ENCODE measurements at places on chromosomes 2 and 18. TPM values are rescaled to one million over a fixed set of nuclear protein-coding genes. Genes with fewer than 3 reads are reported as not detected.

DNA sequence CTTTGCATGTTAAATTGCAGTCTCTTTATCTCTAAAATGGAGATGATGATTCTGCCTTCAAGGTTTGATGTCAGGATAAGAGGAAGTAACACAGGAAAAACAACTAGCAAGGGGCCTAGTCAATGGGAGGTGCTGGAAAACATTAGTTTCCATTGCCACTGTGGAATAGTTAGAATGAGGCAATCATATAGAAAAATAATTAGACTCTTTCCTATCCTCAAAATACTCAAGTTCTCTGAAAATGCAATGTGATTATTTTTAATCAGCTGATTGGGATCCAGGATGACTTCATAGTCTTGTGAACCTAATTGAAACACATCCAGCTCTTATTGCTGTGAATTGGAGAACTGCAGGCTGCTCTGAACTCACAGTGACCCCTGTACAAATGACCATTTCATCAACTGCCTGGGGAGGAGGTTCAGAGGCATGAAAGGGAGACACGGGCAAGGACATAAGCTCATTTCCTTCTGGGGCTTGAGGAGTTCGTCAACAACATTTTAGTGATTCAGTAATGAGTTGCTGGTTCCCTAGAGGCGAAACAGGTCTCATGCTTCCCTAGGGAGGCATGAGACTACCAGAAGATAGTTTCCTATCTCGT, 422.5 kb downstream of the LPIN1 start:
- no peak for DNase-seq

DNA sequence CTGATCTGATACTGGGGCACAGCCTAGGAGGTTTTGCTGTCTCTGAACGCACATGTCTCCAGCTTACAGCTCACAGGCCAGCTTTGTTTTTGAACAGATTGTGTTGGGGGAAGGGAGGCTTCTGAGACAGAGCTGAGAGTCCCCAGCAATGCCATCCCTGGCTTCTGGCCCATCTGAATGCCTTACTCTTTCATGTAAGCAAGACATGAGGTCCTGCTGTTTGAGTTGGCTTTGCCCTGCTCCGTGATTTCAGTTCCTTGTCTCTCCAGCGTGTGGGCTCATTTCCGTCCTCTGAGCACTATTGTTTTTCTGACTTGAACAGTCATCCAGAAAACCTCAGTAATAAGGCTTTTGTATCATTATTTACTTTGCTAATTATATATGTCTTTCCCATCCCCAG, 194.9 kb upstream of the TNP1 start:
- no peak for DNase-seq

IHH gene
- 10.8 TPM for total RNA-seq

SLC40A1 gene
- total RNA-seq, result 23.0 TPM

DNA sequence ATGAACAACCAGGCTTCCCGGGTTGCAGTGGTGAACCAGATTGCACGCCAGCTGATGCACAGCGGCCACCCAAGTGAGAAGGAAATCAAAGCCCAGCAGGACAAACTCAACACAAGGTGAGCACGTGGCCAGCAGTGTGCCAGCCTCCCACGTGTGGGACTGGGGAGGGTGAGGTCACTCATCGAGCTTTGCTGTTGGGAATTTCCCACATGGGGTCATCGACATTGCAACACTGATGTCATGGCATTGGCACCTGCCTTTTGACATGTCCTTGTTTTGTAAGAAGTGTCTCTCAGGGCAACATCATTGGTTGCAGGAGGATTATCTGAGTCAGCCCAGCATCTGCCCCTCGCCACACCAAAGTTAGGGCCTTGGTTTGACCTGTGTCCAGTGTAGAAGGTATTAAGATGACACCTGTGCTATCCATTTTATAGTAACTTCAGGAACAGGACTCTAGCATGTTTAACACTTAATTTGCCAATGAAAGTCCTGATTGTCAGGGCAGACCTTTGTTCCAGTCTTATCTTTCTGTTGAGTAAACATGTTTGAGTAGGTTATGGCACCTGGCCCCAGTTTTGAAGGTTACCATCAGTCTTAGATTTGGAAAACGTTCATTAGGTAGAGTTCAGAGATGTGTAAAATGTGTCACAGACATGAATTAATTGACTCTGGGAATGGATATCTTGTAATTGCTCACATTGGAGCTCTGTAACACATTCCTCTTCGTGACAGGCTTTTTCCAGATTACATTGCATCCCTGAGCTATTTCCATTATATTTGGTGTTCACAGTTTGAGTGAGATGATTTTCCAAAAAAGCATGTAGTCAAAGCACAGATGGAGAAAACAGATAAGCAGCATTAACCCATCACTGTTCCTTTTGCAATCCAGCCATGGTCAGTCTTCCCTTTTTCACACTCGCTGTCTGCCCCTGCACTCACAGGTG, 93.3 kb upstream of the EML6 start:
- no peak for DNase-seq

- no peak for DNase-seq
These were observed 121.2 kb downstream of the LYPD6 start for GRCh38 chr2:149451417-149452165.

NPHP1 gene
- 2.9 TPM for total RNA-seq

DNA sequence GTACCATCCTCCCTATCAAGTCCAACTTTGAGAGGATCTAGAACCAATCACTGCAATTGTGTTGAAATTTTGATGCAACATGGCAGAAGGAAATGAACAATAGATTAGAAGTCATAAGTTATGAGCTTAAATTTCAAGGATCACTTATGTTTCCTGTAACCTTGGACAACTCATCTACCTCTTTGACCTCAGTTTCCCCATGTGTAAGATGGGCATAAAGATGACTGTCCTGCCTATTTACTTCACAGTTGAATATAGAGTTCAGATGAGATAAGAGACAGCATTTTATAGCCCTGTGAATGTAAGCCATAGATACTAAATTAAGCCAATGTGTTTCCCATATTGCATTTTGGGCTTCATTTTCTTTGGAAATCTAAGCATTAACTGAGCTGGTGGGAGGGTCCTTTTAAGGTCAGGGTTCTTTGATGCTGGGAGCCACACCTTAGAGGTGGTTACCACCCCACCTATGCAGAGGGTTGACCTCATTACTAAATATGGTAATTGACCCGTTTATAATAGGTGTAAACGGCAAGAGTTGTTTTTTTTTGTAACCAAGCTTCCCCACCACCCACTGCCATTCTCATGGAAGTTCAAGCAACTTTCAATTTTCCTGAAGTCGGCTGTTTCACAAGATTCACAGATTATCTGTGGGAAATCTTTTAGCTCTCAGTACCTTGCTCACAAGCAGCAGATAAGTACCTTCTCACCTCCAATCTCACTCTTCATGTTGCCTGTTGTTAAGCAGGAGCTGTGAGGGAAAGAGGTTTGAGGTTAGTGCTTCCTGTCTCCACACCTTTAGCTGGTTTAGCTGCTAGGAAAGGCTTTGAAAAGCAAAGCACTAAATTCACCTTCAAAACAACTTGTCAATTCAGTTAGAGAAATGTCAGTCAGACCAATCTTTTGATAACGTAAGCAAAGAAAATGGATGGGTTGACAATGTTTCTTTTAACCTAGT, 13.3 kb downstream of the CD28 start:
- no peak for DNase-seq

- DNase-seq, result peak; percentile 3
These were observed 147.7 kb upstream of the RAB12 start for GRCh38 chr18:8461544-8461943.

PAX8 gene
- 2.1 TPM for total RNA-seq

SIX3 gene
- 0.68 TPM for total RNA-seq

GRCh38 chr2:138897274-138897673, 117.1 kb upstream of the NXPH2 start:
- DNase-seq, result no peak

DNA sequence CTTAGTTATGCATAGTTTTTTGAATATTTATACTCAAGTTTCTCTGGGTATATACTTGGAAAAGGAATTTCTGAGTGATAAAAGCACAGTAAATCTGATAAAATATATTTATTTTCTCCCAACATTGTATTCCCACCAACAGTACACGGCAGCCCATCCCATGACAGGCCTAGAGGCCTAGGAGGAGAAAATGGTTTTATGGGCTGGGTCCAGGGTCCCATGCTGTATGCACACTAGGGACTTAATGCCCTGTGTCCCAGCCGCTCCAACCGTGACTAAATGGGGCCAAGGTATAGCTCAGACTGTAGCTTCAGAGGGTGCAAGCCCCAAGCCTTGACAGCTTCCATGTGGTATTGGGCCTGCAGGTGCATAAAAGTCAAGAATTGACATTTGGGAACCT, 1007.7 kb downstream of the DSC3 start:
- no peak for DNase-seq

EIF2B4 gene
- 43.9 TPM for total RNA-seq

GRCh38 chr2:113167115-113167932, 6.4 kb upstream of the PSD4 start:
- DNase-seq, result peak; percentile 62

GRCh38 chr2:235614900-235615712, 121.3 kb downstream of the AGAP1 start:
- no peak for DNase-seq

DNA sequence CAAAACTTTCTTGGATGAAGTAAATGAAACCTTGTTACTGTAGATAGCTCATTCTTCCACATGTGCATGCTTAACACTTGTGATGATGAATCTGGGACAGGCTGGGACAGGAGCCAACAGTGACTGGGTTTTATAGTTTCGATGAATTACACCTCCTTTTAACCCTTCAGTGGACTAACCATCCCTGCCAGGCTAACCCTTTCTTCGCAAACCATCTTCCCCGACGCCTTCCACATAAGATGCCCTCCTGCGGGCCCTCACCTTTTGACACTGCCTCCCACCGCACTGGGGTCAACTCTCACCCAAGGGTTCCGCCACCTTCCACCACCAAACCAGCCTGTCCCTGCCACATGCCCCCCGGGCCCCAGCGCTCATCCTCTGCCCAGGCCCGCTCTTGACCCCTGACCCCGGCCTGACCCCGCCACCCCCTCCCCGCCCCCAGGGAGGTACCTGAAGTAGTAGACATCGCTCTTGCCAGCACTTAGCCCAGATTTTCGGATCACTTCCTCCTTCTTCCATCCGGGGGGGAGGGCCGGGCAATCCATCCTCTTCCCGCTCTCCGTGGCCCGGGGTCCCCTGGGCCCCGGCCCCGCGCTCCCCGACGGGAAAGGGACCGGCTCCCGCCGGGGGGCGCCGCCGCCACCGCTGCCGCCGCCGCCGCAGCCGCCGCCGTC, 764 bp downstream of the MBD2 start:
- no peak for DNase-seq

CFAP65 gene
- total RNA-seq, result 2.1 TPM

DNA sequence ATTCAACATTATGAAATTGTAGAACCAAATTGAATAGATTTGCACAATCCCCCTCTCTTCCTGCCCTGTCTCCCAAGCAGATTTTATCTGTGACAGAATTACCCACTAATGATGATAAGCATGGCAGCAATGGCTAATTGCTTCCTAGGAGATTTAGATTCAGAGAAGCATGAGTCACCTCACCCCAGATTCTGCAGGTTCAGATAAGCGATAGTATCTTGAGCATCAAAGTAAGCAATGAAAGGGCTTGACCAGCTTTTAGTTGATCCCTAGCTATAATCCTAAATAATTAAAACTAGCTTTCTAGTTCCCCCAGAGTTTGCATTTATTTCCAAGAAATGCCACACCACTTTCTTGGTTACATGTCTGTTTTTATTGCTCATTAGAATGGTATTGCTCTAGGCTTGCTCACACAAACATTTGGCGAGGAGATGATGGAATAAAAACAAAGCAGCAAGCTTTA, 204.3 kb downstream of the GULP1 start:
- DNase-seq, result no peak

- no peak for DNase-seq
These were observed 161.7 kb upstream of the NABP1 start for GRCh38 chr2:191516260-191516659.

GRCh38 chr18:40672590-40672989, 1282.4 kb upstream of the PIK3C3 start:
- no peak for DNase-seq

DNA sequence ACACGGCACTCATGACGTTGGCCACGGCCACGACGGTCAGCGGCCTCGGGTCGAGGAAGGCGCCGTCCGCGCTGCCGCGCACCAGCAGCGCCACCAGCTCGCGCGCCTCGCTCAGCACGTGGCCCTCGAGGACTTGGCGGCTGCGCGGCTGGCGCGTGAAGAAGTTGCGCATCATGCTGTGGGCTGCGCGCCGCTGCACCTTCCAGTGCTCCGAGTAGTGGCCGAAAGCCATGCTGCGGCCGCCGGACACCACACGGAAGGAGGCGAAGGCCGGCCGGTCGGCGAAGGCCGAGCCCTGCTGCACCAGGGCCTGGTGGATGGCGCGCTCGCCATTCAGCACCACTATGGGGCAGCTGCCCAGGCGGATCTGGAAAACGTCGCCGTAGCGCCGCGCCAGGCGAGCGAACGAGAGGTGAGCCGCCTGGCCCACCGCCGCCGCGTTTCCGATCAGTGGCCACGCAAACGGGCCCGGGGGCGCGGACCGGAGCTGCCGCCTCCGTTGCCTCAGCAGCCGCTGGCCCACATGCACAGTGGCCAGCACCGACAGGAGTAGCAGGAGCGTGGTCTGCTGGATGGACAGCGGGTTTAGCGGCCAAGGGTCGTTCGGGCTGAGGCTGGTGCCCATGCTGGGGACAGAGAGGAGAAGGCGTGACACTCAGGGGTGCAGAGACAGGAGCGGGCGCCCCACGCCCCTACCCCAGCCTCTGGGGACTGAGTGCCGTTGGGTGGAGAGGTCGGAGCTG, 1.0 kb downstream of the CYP1B1 start:
- DNase-seq, result peak; percentile 76

DNA sequence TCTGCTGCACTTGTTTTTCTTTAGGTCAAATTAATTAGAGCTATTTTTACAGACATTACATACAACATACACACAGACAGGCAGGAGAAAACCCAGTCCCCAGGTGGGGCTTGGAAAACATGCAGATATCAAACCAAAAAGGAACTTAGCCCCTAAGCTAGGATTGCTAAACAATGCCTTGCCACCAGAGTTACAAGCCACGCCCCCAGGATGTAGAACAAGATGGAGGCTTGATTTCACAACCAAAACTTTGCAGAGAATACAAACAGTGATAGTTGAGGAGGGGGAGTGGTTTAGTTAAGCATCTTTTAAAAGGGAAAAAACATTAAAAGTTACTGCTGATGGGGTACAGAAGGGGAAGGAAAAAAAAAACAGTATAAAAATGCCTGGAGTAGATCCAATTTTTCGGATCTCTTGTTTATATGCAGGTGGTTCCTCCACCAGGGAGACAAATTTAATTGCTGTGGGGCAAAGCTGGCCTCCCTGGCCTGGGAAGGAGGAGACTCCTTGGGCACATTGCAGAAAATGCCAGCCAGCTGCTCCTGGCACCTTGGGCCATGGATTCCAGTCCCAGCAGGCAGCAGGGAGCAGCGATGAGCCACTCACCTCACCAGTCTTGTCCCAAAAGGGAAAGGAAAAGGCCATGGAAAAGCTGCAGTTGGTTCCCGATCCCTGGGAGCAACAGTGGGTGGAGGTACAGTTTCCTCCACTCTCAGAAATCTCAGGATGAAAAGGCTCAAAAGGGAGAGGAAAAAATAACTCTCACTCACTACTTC, 348.4 kb upstream of the REG3G start:
- no peak for DNase-seq

BOK gene
- total RNA-seq, result 108 TPM

Measured in type B pancreatic cell (in vitro differentiated cells).